Posterior cingulate gyrus (tissue), 11 donors: ENCODE measurements at places on chromosomes 4 and X.

DNA sequence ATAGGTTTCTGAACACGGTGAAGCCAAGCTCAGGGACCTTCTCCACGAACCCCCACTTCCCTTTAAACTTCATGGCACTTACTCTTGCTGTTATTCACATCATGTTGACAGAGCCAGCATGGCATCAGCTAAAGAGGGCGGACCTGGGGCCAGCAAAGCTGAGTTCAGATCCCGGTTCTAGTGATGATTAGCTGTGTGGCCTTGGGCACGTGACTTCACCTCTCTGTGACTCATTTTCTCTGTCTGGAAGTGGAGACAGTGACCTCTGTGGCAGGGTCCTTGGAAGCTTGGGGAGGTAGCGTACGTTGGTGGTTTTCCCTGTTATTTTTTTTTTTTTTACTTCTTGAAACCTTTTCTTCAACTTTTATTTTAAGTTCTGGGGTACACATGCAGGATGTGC is 13.4 kb downstream of the EVC start:
- DNase-seq: no peak

- no peak for DNase-seq
Measured at GRCh38 chr4:8277356-8278008, 7.9 kb downstream of the HTRA3 start.

GRCh38 chr4:76307660-76308014 is 1.1 kb downstream of the STBD1 start:
- DNase-seq: no peak

GRCh38 chr4:7790023-7790422 is 149.6 kb downstream of the AFAP1 start:
- no peak for DNase-seq

GRCh38 chr4:184890499-184890898 is 64.7 kb upstream of the ACSL1 start:
- DNase-seq: no peak

GRCh38 chr4:186644311-186644638 is 79.4 kb downstream of the FAT1 start:
- no peak for DNase-seq
